Nephron progenitor cell (in vitro differentiated cells): ENCODE measurements at places on chromosomes 6 and 20.

DNA sequence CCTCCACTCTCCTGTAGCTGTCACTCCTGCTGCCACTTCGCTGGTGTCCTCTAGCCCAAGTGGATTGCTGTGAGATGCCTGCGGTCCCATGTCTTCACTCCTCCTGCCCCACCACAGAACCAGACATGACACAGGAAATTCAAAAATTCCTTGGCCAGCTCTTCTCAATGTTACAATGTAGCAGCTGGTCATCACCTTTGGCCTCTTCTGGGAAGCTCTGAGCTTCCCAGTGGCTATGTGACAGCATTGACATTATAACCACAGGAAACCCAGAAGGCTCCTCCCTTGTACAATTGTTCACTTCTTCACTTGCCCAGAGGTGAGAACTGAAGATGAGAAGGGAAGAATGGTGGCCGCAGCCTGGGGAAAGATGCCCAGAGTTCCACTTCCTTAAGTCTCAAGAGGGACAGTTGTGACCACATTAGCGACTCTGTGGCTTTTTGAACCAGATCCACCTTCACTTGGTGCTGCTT lies 76.1 kb upstream of the NAA20 start:
- no peak for DNase-seq

DNA sequence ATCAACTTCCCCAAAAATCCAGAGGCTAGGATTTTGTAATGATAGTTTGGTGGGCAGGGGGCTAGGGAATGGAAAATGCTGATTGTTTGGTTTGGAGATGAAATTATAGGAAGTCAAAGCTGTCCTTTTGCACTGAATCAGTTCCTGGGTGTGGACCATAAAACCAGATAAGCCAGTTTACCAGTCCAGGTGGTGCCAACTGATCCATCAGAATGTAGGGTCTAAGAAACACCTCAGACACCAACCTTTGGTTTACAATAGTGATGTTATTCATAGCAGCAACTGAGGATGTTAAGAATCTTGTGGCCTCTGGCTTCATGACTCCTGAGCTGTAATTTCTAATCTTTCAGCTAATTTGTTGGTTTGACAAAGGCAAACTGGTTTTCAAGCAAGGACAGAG lies 496.6 kb upstream of the EPHA7 start:
- DNase-seq, result no peak

- DNase-seq, result no peak
These were observed 159.3 kb downstream of the PREX1 start for GRCh38 chr20:48668451-48668946.

- DNase-seq, result no peak
These were observed 113.1 kb downstream of the SULF2 start for GRCh38 chr20:47672166-47672565.

GRCh38 chr6:12328701-12329100 lies 38.5 kb downstream of the EDN1 start:
- DNase-seq, result no peak
